ENCODE measurements at places on chromosomes 5 and 9. TPM values are rescaled to one million over a fixed set of nuclear protein-coding genes. Genes with fewer than 3 reads are reported as not detected.

GRCh38 chr9:94951324-94952135, 225.0 kb downstream of the AOPEP start:
- no peaks in the 10 kb centered on the region for H3K27me3 ChIP-seq
- DNase-seq = no peak
- H3K4me3 ChIP-seq = no peak overlapping the region
- H3K4me1 ChIP-seq = peaks cover 24% of the 10 kb centered on the region
- H3K27ac ChIP-seq = no peak overlapping the region

DNA sequence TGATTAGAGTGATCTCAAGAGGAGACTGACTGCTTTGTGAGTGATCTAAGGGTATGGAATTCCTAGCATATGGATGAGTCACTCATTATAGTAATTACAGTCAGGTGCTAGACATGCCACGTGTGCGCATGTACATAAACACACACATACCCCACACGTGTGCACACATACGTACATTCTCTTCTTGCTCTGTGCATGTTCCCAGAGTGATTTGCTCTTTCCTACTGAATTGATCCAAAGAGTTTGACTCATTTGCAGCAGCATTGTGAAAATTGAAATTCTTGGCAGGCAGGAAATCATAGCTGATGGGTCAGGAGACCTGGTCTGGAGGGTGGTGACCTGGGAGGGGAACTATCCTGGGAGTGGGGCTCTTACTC, 63.8 kb downstream of the ANGPTL2 start:
- no peaks in the 10 kb centered on the region for H3K27me3 ChIP-seq
- H3K4me1 ChIP-seq = peaks cover 29% of the 10 kb centered on the region
- no peak overlapping the region for H3K27ac ChIP-seq
- H3K4me3 ChIP-seq = no peak overlapping the region
- H3K36me3 ChIP-seq = no peaks in the 10 kb centered on the region

GRCh38 chr9:128124873-128125579, 2.5 kb downstream of the PTGES2 start:
- peak overlapping the region; percentile 26 for H3K27ac ChIP-seq
- H3K36me3 ChIP-seq = no peaks in the 10 kb centered on the region
- peak; percentile 78 for DNase-seq
- H3K4me3 ChIP-seq = no peak overlapping the region

Gene ZSWIM6
- 13.4 TPM for total RNA-seq

GRCh38 chr5:160456480-160457177, 35.0 kb downstream of the PTTG1 start:
- H3K27me3 ChIP-seq = no peaks in the 10 kb centered on the region
- no peak for DNase-seq
- H3K36me3 ChIP-seq = no peaks in the 10 kb centered on the region
- no peak overlapping the region for H3K27ac ChIP-seq

- no peak overlapping the region for H3K4me3 ChIP-seq
- no peak overlapping the region for H3K27ac ChIP-seq
- DNase-seq = no peak
These were observed 125.6 kb downstream of the LPAR1 start for GRCh38 chr9:110912419-110913291.

- no peaks in the 10 kb centered on the region for H3K27me3 ChIP-seq
- no peaks in the 10 kb centered on the region for H3K4me1 ChIP-seq
- no peak for DNase-seq
- no peak overlapping the region for H3K4me3 ChIP-seq
- H3K36me3 ChIP-seq = no peaks in the 10 kb centered on the region
These were observed 683.8 kb downstream of the LRRC70 start for GRCh38 chr5:63262185-63262981.

Gene ALDH1A1
- total RNA-seq = 183 TPM

GRCh38 chr5:112119969-112120368, 299.1 kb downstream of the EPB41L4A start:
- no peaks in the 10 kb centered on the region for H3K27me3 ChIP-seq
- DNase-seq = no peak
- no peaks in the 10 kb centered on the region for H3K36me3 ChIP-seq
- no peak overlapping the region for H3K27ac ChIP-seq

DNA sequence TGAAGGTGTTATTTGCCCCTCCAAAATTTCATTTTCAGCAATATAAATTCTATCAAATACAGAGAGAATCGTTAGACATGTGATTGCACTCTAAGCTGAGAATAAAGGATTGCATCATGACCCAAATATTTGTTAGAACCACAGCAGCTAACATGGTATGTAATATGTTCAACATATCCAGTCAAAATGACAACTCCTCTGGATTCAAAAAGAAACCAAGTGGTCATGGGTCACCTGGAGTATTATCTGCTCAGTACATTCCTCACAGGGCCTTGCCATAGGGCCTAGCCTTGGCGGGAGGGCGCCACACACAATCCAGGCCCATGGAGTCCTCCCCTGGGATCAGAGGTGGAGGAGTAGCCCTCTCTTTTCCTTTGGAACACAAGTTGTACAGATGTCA, 179.2 kb downstream of the HSD17B3 start:
- no peak overlapping the region for H3K4me3 ChIP-seq
- no peaks in the 10 kb centered on the region for H3K4me1 ChIP-seq
- no peak overlapping the region for H3K27ac ChIP-seq
- H3K36me3 ChIP-seq = no peaks in the 10 kb centered on the region
- no peak for DNase-seq

DNA sequence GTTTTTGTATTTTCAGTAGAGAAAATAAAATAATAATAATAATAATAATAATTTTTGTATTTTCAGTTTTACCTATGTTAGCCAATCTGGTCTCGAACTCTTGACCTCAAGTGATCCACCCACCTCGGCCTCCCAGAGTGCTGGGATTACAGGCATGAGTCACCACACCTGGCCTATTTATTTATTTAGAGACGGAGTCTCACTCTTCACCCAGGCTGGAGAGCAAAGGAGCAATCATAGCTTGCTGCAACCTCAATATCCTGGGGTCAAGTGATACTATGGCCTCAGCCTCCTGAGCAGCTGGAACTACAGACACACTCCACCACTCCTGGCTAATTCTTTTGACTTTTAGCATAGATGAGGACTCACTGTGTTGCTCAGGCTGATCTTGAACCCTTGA, 167.5 kb downstream of the TLE1 start:
- H3K27ac ChIP-seq = no peak overlapping the region
- no peak for DNase-seq
- H3K4me1 ChIP-seq = no peaks in the 10 kb centered on the region
- no peaks in the 10 kb centered on the region for H3K27me3 ChIP-seq
- H3K36me3 ChIP-seq = no peaks in the 10 kb centered on the region

DNA sequence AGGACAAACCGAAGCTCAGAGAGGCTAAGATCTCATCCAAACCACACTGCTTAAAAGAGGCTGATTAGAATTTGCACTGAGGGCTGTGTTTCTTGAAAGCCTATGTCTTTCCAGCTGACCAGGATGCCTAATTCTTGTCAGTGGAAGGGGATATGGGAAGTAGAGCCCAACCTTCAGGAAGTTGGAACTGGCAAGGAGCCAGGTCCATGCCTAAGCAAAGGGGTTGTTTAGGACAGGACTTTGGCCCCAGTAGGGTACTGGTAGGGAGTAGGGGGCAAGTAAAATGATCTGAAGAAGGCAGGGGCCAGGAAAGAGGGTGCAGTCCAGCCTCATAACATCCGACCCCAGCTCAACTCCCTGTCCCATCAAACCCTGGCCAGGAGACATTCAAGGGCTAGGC, 130.9 kb downstream of the GAS1 start:
- no peak overlapping the region for H3K27ac ChIP-seq
- DNase-seq = no peak
- no peaks in the 10 kb centered on the region for H3K4me1 ChIP-seq

Gene SPOCK1
- total RNA-seq = 15.3 TPM

Gene KIAA1958
- total RNA-seq = 24.6 TPM

- H3K27ac ChIP-seq = no peak overlapping the region
- no peaks in the 10 kb centered on the region for H3K36me3 ChIP-seq
- no peak overlapping the region for H3K4me3 ChIP-seq
- DNase-seq = no peak
These were observed 97.8 kb downstream of the PCDH1 start for GRCh38 chr5:141780240-141780951.

DNA sequence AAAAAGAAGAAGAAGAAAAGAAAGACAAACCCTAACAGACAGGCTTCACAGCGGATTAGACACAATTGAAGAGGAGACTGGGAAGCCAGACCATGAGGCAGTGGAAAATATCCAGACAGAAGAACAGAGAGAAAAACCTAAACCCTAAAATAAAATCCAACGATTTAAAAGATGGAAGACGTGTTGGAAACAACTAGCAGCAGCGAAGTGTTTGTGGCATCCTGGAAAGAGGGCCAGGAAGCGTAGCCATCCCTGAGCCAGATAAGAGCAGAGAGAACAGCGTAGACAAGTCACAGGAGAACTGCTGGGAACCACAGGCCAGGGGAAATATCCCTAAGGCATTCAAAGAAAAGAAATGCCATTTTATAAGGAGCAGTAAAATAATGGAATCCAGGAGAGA, 39.7 kb upstream of the NKD2 start:
- no peak overlapping the region for H3K4me3 ChIP-seq
- H3K27ac ChIP-seq = no peak overlapping the region
- H3K36me3 ChIP-seq = no peaks in the 10 kb centered on the region
- no peak for DNase-seq
- no peaks in the 10 kb centered on the region for H3K27me3 ChIP-seq
- H3K4me1 ChIP-seq = peaks cover 6% of the 10 kb centered on the region

DNA sequence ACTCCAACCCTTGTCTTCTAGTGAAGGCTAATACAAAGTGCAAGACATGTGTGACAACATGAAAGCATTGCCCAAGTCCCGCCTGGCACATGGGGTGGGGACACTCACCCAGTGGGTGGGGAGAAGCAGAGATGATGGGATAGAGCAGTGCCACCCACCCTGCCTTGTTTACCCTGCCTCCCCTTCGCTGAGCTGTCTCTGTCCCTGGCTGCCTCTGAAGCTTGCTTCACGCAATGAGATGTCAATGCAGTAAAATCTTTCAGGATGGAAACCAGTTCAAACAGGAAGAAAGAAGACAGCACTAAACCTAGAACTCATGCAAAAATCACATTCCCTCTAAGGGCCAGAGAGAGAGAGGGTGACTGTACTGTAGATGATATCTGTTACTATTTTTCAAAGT, 148.0 kb downstream of the INSYN2B start:
- H3K4me3 ChIP-seq = no peak overlapping the region
- no peaks in the 10 kb centered on the region for H3K27me3 ChIP-seq
- H3K4me1 ChIP-seq = no peaks in the 10 kb centered on the region
- no peaks in the 10 kb centered on the region for H3K36me3 ChIP-seq
- no peak overlapping the region for H3K27ac ChIP-seq
- DNase-seq = no peak

GRCh38 chr9:90942555-90942954, 140.9 kb downstream of the SYK start:
- no peaks in the 10 kb centered on the region for H3K4me1 ChIP-seq
- no peaks in the 10 kb centered on the region for H3K36me3 ChIP-seq
- no peaks in the 10 kb centered on the region for H3K27me3 ChIP-seq
- no peak overlapping the region for H3K4me3 ChIP-seq

DNA sequence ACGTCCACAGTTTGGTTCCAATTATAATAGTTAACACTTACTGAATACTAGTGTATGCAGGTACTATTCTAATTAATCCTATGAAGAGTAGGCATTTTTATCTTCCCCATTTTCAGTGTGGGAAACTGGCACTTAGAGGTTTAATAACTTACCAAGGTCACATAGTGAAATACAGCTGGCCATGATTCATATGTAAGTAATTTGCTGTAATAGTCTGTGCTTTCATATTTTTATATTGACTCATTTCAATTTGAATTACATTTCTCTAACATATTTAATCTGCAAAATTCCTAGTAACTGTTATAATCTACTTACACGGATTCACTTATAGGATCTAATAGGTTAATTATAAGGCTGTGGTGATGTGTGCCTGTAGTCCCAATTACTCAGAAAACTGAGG, 19.4 kb downstream of the CCNH start:
- DNase-seq = no peak
- H3K27ac ChIP-seq = no peak overlapping the region
- H3K27me3 ChIP-seq = no peaks in the 10 kb centered on the region
- peaks cover 1% of the 10 kb centered on the region for H3K4me1 ChIP-seq
- no peaks in the 10 kb centered on the region for H3K36me3 ChIP-seq

DNA sequence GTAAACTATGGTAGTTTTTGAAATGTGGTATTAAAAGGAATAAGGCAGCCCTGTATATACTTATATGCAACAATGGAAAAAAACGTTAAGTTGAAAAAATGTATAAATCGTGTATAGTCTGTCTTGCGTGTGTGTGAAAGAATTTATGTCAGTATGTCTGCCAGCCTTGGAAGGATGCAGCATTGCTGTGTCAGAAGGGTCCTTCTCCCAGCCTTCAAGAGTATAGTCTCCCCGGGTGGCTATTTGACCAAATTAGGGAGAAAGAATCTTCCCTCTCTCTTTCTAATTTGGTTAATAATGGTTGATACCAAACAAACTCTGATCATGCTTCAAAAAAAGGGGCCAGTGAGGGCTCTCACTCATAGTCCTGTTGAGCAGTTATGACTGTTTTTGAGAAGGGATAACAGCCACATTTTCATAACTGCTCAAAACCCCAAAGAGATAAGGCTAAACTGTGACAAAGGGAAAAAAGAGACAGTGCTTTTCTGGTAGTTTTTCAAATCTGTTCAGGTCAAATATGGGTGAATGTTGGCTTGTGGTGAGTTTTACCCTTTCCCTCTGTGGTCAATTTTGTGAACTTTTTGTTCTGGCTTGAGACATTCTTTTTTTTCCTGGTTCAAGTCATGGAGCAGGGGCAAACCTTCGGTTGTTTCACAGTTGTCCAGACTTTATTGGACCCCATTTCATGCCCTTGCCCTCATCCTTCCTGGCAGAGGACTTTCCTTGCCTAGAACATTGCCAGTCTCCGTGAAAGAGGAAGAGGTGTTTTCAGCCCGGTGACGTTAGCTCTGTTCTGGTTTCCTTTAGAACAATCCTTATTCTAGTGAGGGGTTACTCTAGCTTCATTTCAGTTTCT, 21.0 kb downstream of the SNX30 start:
- no peak for DNase-seq
- H3K27ac ChIP-seq = no peak overlapping the region
- H3K27me3 ChIP-seq = no peaks in the 10 kb centered on the region
- no peak overlapping the region for H3K4me3 ChIP-seq

DNA sequence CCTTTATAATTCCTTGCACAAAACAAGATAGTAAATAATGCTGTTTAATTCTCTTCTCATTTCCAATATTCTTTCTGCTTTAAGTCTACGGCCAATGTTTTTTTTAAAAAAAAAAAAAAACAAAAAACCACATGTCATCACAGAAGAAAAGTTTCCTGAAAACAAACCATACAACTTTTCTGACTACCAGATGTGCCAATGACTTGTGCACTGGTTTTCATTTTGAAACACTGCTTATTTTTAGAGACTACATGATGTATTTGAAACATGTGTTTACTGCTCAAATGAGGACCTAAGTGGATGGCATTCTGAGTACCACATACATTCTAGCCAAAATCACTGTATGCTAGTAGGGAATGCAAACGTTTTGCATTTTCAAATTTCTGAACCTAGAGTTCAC, 167.9 kb downstream of the GLIS3 start:
- H3K4me1 ChIP-seq = peaks cover under 1% of the 10 kb centered on the region
- H3K27me3 ChIP-seq = no peaks in the 10 kb centered on the region
- DNase-seq = no peak
- H3K36me3 ChIP-seq = no peaks in the 10 kb centered on the region
- H3K4me3 ChIP-seq = no peak overlapping the region
- H3K27ac ChIP-seq = no peak overlapping the region

Measured in ovary (tissue), 10 donors.